ENCODE measurements at places on chromosomes 13 and 19. TPM values are rescaled to one million over a fixed set of nuclear protein-coding genes. Genes with fewer than 3 reads are reported as not detected.

Gene KLC3
- total RNA-seq: 13.7 TPM

Gene ARHGAP33
- 26.3 TPM for total RNA-seq

DNA sequence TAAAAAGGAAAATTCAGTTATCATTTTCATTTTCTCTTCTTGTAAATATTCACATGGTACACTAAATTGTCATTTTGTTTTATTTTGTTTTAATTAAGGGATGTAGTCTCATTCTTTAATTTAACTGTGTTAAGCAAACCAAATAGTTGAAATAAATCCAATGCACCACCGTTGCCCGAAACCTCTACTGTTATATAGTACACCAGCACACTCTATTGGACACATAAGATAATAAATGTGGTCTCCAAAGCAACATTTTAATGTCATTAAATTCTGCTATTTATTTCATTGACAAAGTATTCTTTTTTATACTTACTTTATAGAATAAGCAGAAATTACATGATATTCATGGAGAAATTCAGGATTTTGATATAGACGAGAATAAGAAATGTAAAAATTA is 156.4 kb upstream of the FREM2 start:
- peak; percentile 57 for DNase-seq

Gene CGB3
- total RNA-seq: not detected

Gene NLRP9
- total RNA-seq: not detected

DNA sequence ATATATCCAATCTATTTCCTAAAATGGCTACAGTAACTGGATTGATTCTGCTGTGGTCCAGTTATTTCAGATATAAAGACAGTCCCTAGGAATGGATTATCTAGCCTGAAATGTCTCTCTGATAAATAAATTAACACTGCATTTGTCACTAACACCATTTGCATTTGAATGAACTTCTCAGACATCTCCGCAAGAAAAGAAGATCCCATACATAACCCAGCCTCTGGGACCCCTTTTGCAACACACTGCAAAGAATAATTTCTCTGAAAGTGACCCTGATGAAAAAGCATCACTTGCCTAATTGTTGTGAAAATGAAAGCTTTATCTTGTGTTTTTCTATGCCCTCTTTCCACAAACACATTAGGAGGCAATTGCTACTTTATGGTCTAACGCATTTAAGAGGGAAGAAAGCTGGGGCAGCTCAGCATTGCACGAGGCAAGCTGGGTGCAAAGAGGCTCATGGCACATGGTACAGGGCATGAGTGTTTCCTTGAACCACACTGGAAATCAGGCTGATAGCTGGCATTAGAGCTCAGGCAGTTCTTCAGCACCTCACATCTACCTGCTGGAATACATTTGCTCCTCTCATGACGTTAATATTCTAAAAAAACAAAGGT is 379.9 kb downstream of the IRS2 start:
- no peak for DNase-seq

DNA sequence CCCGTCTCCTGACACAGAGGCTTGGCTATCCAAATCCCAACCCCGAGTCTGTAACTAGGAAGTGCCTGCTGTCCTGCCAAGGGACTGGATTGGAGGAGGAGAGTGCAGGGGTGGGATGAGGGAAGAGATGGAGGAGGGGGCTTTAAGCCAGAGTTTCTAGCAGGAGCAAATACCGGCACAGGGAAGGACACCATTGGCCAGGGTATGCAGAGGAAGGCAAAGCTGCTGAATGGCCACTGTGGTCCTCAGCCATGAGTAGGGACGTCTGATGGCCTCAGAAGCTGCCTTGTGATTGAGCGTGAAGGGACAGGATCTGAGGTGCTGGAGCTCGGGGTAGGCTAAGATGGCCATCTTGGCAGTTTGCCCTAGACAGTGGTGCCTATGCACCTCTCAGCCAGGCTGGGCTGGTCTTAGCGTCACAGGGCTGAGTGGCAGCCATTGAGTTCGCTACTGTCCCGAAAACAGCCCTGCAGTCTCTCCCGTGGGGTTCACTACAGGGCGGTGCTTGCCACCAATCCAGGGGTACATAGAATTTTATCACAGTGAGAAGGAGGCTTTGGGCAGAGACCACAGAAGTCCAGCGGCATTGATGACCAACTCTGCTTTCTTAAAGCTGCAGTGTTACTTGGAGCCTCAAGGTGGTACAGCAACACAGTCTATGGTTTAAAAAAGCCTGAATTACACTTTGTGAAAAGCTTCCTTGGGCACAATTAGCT is 61.8 kb downstream of the AKAP11 start:
- DNase-seq: peak; percentile 40

GRCh38 chr13:76948149-76948548 is at the start of gene ACOD1:
ACOD1 (plus strand) TSS chr13:76948511; CDS start chr13:76948559, 48 bp downstream.
- no peak for DNase-seq

- DNase-seq: no peak
These were observed 3.2 kb downstream of the OXGR1 start for GRCh38 chr13:96991072-96991471.

Gene KIR2DL4
- total RNA-seq: not detected

Gene FAM98C
- 7.2 TPM for total RNA-seq

DNA sequence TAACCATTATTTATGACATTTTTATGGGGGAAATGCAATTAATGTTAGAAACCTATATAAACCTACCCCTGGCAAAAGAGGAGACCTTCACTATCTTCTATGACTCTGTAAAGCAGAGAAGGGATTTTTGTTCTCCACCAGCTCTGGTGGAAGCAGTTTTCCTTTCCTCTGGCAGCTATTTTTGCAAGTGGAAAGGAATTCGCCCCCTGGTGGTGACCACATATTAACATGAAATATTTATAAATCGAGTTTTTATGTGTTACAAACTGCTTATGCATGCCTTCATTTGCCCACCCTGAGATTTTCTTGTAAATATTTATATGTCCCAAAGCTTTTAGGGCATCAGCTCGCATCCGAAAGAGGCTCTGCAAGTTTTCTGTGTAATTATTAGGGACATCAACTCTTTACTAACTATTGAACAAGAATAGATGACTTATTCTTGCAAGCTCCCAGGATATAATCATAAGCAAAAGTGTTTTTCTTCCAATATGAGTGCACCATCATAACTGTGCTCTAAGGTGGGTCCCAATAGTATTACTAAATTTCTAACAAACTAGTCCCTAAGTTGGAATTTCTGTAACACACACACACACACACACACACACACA is 62.4 kb downstream of the SERTM1 start:
- peak; percentile 86 for DNase-seq

DNA sequence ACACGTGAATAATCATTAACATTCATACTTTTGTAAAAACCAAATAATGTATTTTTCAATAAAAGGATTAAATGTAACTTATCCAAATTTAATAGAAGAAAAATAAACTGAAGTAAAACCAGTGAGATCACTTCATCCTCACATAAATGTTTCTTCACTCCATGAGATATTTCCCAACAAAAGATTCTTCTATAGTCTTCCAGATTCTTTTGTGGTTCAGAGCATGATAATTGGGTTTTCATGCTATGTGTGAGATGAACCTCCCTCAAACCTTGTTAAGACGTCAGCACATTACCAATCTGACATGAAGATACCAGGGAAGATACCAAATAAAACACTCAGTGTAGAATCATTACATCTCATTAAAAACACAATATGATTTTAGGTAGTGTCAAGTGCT is 62.9 kb upstream of the OXGR1 start:
- no peak for DNase-seq

- DNase-seq: peak; percentile 52
These were observed 1.3 kb upstream of the ATF5 start for GRCh38 chr19:49927526-49928264.

- peak; percentile 89 for DNase-seq
These were observed at the start of gene SHISA2 for GRCh38 chr13:26051657-26052311. SHISA2 (minus strand) TSS chr13:26052016; CDS start chr13:26050975, 1,041 bp downstream.

Gene C1QTNF9B
- total RNA-seq: not detected

GRCh38 chr19:30144242-30144758 is 202.3 kb downstream of the URI1 start:
- no peak for DNase-seq

GRCh38 chr13:40206241-40207000 is 460.0 kb downstream of the FOXO1 start:
- DNase-seq: peak; percentile 35

DNA sequence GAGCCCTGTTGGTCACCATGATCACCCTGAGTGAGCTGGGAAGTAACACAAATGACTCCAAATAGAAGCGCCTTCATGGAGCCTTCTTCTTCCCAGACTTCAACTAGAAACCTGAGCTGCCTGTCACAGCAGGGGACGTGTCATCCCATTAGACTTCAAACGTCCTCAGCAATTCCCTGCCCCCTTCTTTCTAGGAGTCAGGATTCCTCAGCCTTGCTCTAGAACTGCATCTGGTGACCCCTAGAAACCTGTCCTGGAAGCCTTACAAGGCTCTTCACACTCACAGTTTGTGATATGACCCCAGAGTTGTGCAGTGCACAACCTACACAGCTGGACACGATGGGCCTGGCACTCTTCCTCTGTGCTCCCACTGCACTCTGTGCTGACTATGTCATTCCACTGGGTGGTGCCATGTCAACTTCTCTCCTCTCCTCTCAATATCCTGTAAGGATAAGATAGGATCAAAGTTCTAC is 23.6 kb upstream of the TTYH1 start:
- no peak for DNase-seq
